ENCODE measurements at places on chromosomes 13 and 19. TPM values are rescaled to one million over a fixed set of nuclear protein-coding genes. Genes with fewer than 3 reads are reported as not detected.

DNA sequence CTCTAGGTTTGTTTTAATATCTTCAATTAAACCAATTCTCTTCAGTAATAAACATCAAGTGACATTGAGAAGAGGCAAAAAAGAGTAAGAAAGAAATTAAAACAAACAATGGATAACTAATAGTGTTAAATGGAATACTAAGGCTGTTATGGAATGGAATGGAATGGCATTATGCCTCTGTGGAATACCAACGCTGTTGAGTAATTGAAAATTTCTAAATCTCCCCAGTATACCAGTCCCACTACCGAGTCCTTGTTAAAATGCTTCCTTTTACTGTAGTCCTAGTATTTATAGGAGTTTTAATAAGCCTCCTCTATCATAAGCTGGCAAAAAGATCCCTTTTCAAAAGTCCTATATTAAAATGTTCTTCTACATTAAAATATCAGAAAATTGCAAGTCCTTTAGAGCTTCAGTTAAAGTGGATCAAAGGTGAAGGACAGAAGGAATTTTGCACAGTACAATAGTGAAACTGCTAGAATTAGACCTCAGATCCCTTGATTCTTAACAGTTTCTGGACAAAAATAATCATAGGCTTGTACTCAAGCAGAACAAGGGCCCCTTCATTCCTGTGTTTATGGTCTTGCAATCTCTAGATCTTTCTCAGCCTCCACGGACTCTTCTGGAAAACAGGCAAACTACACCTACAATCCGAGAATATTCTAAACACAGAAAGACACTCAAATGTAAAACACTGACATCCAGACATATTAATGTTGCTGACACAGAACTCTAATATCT is 128.2 kb downstream of the PCDH9 start:
- DNase-seq, result no peak

CD37 gene
- not detected for total RNA-seq

GRCh38 chr13:52001120-52001731 is 10.0 kb downstream of the ATP7B start:
- no peak for DNase-seq

PSG4 gene
- not detected for total RNA-seq

- no peak for DNase-seq
Measured at GRCh38 chr13:102589301-102589822, 7.4 kb upstream of the TPP2 start.

GRCh38 chr13:50762969-50763567 is 80.4 kb downstream of the DLEU7 start:
- no peak for DNase-seq

SMIM44 gene
- total RNA-seq, result not detected

FBXW9 gene
- 12.1 TPM for total RNA-seq

ZNF665 gene
- total RNA-seq, result 2.5 TPM

ZNF134 gene
- total RNA-seq, result 12.6 TPM

- DNase-seq, result no peak
Measured at GRCh38 chr13:105084931-105085330, 1450.5 kb downstream of the EFNB2 start.

GRCh38 chr19:56126983-56127780 is 6.1 kb upstream of the ZNF787 start:
- no peak for DNase-seq

GRIK5 gene
- not detected for total RNA-seq

JUND gene
- total RNA-seq, result 428 TPM
